ENCODE measurements at places on chromosomes 3 and 15.

- no peak for DNase-seq
Observed at GRCh38 chr3:120048355-120049041, 45.7 kb downstream of the GSK3B start.

DNA sequence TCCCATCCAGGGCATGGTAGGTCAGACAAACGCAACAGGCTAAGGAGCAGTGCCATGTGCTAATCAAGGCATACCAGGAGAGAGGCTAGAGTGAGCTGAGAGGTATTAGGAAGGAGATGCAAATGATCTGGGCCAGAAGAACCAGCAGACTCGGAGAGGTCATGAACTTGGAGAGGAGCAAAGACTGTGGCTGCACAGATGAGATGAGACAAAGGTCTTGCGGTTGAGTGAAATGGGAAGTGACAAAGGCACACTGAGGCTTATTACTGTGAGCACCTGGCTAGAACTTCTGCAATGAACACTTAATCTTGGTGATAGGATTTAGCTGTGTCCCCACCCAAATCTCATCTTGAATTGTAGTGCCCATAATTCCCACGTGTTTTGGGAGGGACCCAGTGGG lies 380.2 kb downstream of the ULK4 start:
- DNase-seq, result no peak

DNA sequence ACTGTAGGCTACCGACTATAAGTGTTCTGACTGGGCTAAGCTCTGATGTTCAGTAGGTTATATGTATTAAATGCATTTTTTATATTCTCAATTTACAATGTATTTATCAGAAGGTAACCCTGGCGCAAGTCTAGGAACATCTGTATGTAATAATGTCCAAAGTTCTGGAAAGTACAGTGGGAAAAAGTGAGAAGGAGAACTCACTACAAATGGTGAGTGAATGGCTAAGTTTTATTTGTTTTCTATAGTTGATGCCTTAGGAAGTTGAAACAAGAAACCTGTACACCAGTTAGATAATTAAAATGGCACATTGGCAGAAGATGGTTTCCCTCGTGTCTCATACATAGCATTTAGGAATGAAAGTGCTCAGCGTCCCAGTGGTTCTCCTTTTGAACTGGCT lies 333.4 kb upstream of the THRB start:
- no peak for DNase-seq

- DNase-seq, result peak; percentile 100
Observed at GRCh38 chr15:75043509-75044257, 20.3 kb downstream of the PPCDC start.

- peak; percentile 17 for DNase-seq
Observed at GRCh38 chr3:155352900-155353490, 59.5 kb upstream of the STRIT1 start.

DNA sequence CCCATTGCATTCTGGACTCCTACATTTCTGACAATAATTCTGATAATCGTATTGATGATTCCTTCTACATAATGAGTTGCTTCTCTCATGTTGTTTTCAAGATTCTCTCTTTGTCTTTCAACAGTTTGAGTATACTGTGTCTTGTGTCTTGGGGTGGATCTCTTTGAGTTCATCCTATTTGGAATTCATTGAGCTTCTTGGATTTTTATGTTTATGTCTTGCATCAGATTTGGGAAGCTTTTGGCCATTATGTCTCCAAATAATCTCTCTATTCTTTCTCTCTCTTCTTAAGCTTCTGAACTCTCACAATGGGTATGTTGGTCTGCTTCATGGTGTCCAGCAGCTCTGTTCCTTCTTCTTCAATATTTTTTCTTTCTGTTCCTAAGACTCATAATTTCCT lies 592.2 kb downstream of the FHIT start:
- no peak for DNase-seq

- DNase-seq, result no peak
Observed at GRCh38 chr3:46990573-46991374, 11.3 kb downstream of the NBEAL2 start.

DNA sequence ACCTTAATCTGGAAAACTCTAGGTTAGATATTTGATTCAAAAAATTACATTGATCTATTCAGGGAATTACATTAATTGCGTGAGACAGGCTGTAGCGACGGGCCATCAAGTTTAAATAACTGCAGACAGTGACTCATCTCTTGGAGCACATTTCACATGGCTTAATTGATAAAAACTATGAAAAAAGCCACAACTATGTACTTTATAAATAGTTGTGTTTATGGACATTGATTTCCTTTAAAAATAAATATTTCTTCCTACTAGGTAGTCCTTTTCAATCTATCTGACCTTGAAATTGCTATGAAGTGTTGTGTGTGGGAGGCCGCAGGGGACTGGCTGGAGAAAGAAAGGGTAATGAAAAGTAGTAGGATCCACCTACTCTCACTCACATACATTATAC lies 157.8 kb downstream of the IL1RAP start:
- DNase-seq, result no peak

DNA sequence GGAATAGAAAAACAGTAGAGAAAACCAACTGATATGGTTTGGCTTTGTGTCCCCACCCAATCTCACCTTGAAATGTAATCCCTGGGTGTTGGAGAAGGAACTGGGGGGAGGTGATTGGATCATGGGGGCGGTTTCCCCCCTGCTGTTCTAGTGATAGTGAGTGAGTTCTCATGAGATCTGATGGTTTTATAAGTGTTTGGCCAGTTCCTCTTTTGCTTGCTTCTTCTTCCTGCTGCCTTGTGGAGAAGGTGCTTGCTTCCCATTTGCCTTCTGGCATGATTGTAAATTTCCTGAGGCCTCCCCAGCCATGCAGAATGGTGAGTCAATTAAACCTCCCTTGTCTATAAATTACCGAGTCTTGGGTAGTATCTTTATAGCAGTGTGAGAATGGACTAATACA lies 48.4 kb downstream of the EOMES start:
- no peak for DNase-seq

- peak; percentile 96 for DNase-seq
Observed at GRCh38 chr3:52046186-52046901, 10.0 kb downstream of the DUSP7 start.

DNA sequence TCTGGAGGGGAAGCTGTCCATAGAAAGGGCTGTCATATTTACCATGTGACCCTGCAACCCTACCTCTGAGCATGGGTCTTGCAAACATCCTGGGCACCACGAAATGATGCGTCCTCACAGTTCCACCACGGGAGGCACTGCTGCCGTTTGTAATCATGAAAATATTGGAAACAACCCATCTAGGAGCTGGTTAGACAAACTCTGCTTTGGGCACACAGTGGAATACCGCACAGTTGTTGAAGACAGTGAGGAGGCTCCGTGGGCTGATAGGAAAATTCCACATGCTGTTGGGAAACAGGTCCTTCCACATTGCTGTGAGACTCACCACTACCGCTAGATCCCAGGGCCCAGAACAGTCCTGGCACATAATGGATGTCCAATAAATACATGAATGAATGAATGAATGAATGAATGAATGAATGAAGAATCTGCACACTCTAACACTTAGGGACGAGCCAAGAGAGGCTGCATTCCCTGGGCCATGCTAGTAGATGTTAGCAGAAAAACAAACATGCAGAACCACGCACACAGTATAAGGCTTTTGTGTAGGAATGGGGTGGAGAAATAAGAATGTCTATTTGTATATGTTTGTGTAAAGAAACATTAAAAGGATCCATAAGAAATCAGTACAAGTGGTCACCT lies 40.6 kb downstream of the TPRA1 start:
- no peak for DNase-seq

- DNase-seq, result peak; percentile 33
Observed at GRCh38 chr15:62524848-62525247, 359.8 kb upstream of the C2CD4B start.

DNA sequence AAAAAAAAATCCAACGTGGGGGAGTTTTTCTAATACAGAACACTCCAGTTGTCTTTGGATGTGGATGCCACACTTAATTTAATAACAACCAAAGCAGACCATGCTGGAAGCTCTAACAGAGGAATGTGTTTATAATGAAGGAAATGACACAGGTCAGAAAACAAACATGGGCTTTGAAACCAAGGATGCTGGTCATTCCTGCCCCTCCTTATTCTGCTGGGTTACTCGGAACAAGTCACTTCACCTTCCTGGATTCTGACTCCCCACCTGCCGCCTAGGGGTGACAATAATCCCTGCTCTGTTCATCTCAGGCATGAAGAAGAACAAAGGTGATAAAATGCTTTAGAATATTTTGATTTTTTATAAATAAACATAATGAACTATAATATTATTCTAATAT lies 240.9 kb upstream of the ADAMTS9 start:
- no peak for DNase-seq

GRCh38 chr3:141400073-141400971 lies 32.0 kb downstream of the ZBTB38 start:
- no peak for DNase-seq

DNA sequence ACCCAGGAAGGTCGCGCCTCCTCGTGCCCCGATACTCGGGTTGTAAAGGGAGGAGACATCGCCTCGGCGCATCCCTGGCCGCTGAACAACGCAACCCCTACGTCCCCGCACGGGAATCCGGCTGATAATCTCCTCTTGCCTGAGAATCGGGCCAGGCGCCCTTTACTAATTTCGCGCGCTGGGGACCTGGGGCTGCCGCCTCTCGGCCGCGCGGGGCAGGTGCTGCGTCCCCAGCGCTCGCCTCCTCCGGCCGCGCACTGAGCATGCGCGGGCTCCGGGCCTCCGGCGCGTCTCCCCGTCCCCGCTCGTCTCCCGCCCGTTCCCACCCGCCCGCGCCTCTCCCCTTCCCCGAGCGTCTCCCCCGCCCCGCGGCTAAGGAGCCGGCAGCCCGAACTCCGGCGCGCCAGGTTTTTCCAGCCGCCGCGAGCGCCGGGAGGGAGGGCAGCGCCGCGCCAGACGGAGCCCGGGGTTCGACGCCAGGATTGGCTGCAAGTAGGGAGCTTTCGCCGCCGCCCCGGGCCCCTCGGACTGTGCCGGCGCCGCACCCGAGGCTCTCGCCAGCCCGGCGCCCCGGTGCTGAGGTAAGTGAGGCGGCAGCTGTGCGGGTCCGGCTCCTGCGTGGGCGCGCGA lies at the start of gene CNTN4:
CNTN4 (plus strand) TSS at position 469 of the 630 bp plus-strand sequence.
- DNase-seq, result no peak

- DNase-seq, result no peak
Observed at GRCh38 chr3:169404520-169404890, 259.0 kb downstream of the MECOM start.

DNA sequence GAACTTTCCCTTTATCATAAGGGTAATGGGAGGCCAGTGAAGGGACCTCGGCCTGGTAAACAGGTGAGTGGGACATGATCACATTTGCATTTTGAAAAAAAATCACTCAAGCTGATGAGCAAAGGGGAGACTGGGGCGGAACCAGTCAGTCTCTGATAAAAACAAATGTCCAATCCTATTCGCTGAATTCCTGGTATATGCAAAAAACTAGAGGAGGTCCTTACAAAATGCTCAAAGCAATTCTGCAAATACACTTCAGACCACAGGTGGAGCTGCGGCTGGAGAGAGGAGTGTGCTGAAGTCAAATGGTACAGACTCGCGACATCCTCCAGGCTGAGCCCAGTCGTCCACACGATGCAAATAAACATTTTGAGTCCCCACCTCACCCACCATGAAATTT lies 166.7 kb downstream of the FOXP1 start:
- no peak for DNase-seq

DNA sequence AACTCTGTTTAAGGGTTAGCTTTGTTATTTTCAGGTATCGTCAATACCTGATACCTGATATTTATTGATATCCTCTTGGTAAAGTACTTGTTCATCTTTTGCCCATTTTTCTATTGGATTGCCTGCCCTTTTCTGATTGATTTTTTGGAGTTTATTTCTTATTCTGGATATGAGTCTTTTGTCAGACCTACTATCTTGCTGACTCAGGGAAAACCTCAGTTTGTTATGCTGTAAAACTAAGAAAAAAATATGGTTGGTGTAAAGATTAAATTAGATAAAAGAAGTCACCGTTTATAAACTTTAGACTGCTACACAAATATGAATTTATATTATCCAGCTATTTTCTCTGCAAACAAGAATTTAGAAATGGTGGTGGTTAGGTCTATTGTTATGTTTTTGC lies 65.9 kb downstream of the CHRNA7 start:
- no peak for DNase-seq

- no peak for DNase-seq
Observed at GRCh38 chr3:184982076-184982475, 170.1 kb downstream of the VPS8 start.

DNA sequence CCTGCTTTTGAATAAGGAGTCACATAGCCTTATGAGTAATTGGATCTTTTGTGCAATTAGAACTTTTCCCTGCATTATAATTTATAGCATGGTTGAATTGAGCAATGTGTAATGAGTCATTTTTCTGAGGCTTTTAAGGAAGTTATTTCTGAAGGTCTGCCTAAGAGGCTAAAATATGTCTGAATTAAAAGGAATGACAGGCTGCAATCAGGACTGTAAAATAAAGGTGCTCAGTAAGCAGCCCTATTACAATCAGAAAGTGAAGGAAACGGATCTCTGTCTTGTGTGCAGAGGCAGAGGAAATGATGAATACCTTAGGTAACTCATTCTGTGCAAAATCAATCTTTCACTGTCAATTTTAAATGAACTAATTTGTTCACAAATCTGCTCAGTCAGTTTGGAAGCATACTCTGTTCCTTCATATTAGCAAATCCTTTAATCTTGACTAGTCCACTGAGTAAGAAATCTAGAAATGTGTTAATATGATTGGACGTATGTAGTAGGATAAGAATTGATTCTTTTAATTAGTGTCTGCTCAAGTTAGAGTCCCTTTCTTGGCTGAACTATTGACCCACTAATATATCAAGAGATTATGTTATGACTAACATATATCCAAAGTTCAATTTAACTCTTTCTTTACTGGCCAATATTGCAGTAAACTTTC lies 290.1 kb downstream of the ZIC1 start:
- peak; percentile 51 for DNase-seq

- DNase-seq, result no peak
Observed at GRCh38 chr3:37773911-37774310, 87.8 kb upstream of the CTDSPL start.

- no peak for DNase-seq
Observed at GRCh38 chr3:71652781-71653413, 69.4 kb upstream of the FOXP1 start.

DNA sequence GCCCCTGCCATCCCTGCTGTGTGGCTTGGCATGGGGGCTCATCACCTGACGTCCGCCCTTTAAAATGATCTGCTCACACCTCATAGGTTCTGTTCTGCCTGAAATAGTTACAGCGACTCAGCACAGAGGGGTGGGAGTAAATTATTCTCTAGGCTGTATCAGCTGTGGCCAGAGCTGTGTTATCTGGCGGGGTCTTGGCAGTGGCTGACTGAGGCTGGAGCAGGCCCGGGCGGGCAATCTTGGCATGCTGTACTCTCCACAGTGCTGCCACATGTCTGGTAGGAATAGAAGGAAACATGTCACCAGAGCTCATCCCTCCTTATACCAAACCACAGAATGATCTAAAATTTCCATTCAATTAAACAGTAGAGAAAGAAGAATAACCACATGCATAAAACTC lies 499.9 kb upstream of the LMCD1 start:
- DNase-seq, result no peak
